Karpas-422 (cell line): ENCODE measurements at places on chromosomes 5 and 9. TPM values are rescaled to one million over a fixed set of nuclear protein-coding genes. Genes with fewer than 3 reads are reported as not detected.

FOXD4L5 gene
- total RNA-seq = not detected in 2 replicates

HMGCR gene
- 172 and 178 TPM in 2 replicates for total RNA-seq

- DNase-seq = no peak
These were observed 279.2 kb downstream of the NSG2 start for GRCh38 chr5:174324680-174325079.

DNA sequence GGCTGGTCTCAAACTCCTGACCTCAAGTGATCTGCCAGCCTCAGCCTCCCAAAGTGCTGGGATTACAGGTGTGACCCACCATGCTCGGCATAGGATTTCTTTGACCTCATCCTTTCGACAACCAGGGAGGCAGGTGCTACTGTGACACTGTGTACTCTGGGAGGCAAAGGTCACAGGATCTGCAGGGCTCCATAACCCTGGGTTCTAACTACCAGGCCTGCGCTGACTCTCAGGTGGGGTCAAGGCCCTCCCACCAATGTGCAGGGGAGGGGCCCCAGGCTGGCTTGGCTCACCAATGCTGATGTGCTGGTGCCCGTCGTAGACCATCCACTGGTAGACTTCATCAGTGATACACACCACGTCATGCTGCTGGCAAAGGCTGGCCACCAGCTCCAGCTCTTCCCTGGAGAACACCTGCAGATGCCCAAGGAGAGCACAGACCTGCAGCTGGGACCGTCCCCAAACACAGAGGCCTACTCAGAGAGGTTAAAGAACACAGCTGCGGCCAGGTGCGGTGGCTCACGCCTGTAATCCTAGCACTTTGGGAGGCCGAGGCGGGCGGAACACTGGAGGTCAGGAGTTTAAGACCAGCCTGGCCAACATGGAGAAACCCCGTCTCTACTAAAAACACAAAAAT is 7.0 kb upstream of the SPOUT1 start:
- DNase-seq = no peak

GRCh38 chr5:10902145-10902544 is 141.1 kb upstream of the DAP start:
- no peak for DNase-seq

ENTPD2 gene
- not detected in 2 replicates for total RNA-seq

QRFP gene
- not detected in 2 replicates for total RNA-seq

- DNase-seq = no peak
These were observed 127.7 kb downstream of the CPLANE1 start for GRCh38 chr5:37121465-37121864.

SPINK7 gene
- total RNA-seq = not detected in 2 replicates

ZNF300 gene
- total RNA-seq = not detected in 2 replicates

AFAP1L1 gene
- 1.6 TPM in 1 of 2 replicates, not detected in the other for total RNA-seq

- no peak for DNase-seq
These were observed 531.6 kb upstream of the KLF4 start for GRCh38 chr9:108021096-108021710.

DNA sequence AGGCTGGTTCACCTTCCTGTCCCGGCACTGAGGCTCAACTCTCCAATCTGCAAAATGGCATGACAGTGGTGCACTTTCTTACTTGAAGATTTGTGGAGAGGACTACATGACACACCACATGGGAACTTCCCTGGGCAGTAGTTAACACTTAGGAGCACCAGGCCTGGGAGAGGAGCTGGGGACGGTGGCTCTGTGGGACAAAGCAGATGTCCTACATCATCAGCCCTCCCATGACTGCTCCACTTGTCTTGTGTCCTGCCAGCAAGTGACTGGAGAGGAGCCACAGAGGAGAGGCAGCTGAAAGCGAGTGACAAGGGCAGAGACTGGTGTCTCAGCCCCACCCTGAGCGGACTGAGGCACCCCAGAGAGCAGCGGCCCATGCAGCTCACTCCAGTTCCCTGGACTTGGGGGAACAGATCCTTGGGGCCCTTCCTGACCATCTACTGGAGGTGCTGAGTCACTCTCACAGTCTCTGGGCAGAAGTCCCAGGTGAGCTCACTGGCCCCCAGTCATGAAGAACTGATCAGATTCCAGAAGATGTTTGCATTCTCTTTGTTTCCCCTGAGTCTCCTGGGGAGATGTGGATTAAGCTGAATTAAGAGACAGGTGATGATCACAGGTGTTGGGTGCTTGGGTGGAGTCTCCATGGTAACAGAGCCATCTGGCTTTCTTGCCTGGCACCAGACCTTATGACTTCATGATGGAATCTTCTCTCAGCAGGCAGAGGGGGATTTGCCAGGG is 13.2 kb upstream of the SLC25A48 start:
- DNase-seq = peak; percentile 42

DNA sequence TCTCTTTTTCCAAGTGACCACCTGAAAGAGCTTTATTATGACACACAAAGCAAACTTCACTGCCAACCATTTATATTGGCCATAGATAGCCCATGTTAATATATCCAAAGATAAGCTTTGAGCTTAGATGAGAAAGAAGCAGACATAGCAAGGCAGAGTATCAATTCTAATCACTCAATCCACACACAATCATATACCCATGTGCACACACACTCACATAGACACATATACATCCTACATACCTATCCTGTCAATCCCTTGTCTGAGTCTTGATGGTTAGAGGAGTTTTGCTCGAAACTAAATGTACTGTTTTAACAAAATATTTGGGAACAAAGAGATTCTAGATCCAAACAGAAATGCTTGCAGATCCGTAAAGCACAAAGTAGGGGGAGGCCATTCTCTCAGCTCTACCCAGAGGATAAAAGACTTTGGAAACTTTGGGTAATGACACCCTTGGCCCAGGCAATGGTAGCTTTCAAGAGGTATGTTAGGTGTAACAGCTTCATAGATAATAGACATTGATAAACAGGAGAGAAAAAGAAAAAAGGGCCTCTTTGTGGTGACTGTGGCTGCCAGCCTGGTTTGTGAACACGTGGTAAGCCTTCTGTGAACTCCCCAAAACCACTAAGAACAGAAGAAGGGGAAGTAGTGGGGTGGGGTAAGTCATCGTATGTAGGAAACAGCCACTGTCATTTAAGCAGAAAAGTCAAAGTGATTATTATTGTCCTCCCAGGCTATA is 121.6 kb downstream of the TLR4 start:
- DNase-seq = no peak

- DNase-seq = peak; percentile 85
These were observed 14.3 kb upstream of the NR4A3 start for GRCh38 chr9:99807276-99807852.

GRCh38 chr5:88660947-88661805 is 221.8 kb downstream of the MEF2C start:
- DNase-seq = peak; percentile 95

DNA sequence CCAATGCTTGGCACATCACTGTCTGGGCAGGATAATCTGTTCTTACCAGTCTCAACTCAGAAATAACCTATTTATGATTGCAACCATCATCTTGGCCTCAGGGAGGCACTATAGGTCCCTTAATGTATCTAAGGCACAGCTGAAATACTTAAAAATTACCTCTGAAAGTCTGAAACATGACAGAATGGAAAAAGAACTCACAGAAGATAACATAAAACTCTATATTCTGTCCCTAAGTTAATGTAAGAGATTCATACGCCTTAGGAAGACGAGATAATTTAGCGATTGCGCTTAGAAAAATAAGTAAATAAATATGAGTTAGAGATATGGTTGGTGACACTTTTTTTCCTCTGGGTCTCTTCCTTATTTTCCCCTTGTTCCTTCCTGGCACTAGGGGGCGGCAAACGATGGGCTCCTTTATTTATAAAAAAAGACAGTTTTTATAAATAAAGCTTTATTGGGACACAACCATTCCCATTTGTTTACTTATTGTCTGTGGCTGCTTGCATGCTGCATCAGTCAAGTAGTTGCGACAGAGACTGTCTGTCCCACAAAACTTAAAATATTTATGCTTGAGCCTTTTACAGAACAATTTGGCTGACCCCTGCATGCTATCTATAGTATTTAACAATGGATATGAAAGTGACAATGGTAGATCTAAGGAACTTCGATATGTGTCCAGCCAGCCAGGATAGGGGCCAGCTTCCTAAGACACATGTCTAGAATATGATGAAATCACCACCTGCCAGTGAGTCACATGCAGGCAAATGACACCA is 79.6 kb downstream of the PDE4D start:
- peak; percentile 84 for DNase-seq

DNA sequence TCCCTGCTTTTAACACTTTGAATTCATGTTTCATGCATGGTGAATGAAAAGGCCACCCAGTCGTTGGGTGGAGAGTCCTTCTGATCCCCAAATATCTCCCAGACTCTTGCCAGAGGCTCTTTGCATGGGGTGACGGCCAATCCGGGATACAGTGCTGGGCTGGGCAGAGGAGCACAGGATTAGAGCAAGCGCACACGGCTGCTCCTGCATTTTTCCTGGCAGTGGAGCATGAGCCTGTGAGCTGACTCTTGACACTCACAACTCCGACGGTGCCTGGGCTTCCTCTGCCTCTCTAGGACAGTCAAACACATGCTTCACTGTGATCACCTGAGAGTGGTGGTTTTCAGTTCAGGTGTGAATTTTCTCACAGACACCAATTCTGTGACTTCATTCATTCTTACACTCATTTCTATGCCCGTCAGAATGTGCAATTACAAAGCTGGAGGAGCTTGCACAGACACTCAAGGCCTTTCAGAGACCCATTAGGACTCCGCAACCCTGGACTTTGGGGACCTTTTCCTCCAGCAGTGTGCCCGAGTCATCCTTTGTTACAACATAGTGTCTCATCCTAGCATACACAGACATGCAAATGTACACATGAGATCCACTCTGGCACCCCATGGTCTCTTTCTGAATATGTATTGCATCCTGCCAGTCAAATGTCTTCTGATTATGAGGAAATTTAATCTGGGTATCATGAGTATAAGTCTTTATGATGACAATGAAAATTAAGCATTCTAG is 206.6 kb downstream of the ICE1 start:
- DNase-seq = no peak

GRCh38 chr5:4905674-4906520 is 234.2 kb upstream of the ADAMTS16 start:
- DNase-seq = no peak

RLN2 gene
- total RNA-seq = not detected in 2 replicates

DNA sequence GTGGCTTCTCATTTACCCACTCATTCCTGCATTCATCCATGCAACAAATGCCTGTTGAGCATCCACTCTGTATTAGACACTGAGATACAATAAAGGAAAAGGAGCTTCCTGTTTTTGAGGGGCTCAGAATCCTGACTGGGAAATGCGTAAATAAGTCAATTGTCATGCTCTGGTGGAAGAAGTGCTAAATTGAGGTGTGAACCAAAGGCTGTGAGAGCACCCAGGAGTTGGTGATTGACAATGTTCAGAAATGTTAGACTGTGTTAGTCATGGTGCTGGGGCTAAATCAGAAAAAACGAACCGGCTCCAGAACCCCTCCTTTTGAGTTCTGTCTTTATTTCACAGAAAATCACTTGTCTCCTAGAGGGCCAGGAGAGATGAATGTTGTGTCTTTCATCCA is 558.6 kb upstream of the SGCD start:
- DNase-seq = no peak

DNA sequence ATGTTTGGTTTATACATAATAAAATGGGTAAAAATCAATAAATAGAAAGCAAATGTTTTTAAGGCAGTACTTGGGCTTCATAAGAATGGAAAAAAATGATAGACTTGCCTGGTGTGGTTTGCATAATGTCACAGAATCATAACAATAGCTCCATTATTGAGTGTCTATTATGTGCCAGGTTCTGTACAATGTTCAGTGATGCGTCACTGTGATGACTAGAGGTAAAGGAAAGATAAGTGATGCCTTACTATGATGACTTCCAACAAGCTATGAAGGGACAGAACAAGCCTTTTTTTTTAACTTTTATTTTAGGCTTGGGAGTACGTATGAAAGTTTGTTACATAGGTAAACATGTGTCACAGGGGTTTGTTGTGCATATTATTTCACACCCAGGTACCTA is 128.8 kb downstream of the TMC1 start:
- DNase-seq = no peak

DNA sequence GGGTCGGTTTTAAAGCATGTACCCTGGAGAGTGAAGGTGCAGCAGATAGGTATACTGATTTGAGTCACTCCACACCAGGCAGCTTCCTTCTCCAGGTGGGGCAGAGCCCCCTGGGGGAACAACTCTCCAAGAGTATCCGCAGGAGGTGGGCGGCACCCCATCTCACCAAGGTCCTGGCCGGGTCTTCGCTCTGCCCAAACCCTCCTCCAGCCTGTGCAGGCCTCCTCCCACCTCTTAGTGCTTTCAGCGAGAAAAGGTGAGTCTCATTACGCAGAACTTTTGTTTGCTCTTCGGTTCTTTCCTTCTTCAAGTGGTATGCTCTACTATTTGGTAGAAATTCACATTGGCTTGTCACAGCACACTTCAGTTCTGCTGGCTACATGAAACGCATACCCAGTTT is 13.7 kb downstream of the SPACA9 start:
- DNase-seq = no peak

- no peak for DNase-seq
These were observed 15.8 kb upstream of the UBAC1 start for GRCh38 chr9:135976944-135977343.

- DNase-seq = no peak
These were observed 158.4 kb downstream of the GABBR2 start for GRCh38 chr9:98550206-98550820.

- no peak for DNase-seq
These were observed 7.1 kb upstream of the OR5C1 start for GRCh38 chr9:122781671-122782070.

DNA sequence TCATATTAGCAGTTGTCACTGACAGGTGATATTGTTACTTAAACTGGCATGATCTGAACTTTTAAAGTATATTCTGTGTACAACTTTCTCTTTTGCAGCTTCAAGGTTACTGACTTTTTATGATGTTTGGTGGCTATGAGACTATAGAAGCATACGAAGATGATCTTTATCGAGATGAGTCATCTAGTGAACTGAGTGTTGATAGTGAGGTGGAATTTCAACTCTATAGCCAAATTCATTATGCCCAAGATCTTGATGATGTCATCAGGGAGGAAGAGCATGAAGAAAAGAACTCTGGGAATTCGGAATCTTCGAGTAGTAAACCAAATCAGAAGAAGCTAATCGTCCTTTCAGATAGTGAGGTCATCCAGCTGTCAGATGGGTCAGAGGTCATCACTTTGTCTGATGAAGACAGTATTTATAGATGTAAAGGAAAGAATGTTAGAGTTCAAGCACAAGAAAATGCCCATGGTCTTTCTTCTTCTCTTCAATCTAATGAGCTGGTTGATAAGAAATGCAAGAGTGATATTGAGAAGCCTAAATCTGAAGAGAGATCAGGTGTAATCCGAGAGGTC is 5.9 kb downstream of the ZCCHC7 start:
- DNase-seq = no peak

GRCh38 chr5:56011835-56012234 is 17.1 kb upstream of the IL6ST start:
- no peak for DNase-seq

- DNase-seq = no peak
These were observed 213.9 kb downstream of the BNC2 start for GRCh38 chr9:16656432-16657169.

DNA sequence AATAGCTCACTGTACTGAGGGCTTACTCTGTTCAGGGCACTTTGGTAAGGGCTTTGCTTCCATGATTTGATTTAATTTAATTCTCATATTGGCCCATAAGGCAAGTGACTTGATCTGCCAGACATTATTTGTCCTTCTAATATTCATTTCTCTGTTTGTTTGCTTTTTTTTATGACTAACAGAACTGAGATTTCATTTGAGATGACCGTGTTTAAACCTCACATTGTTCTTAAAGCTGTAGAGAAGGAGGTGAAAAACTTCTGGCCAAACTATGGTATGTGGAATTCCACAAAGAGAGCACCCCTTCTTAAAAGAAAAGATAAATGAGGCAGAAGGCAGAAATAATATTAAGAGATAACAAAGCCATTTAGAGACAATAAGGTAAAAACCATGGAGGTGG is 775.6 kb upstream of the ACO1 start:
- no peak for DNase-seq

TPM2 gene
- 0.19 TPM in 1 of 2 replicates, not detected in the other for total RNA-seq
